ENCODE measurements at places on chromosomes 1 and 21. TPM values are rescaled to one million over a fixed set of nuclear protein-coding genes. Genes with fewer than 3 reads are reported as not detected.

- DNase-seq, result no peak
Observed at GRCh38 chr1:8607906-8608305, 209.5 kb downstream of the RERE start.

DNA sequence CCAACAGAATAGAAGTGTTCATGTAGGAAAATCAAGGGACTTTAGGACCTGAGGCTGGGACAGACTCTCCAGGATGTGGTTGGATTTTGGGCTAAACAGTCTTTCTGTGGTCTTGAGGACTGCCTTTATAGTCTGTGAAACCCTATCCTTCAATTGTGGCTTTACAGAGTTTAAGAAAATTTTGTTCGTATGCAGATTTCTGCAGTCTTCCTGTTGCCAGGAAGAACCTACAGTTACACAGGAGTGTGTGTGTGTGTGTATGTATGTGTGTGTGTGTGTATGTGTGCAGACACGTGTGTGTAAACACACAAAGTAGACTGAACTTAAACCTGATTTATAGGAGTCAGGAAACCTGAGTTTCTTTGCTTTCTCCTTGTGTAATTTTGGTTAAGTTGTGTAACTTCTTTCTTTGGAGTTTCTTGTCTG lies 22.8 kb downstream of the NEK7 start:
- no peak for DNase-seq

GRCh38 chr1:29626726-29627125 lies 390.4 kb downstream of the PTPRU start:
- no peak for DNase-seq

- DNase-seq, result no peak
Observed at GRCh38 chr21:46552274-46552673, 52.6 kb downstream of the S100B start.

DCDC2B gene
- 1.6 TPM for polyA plus RNA-seq

- no peak for DNase-seq
Observed at GRCh38 chr1:8164670-8165069, 138.6 kb upstream of the ERRFI1 start.

DNA sequence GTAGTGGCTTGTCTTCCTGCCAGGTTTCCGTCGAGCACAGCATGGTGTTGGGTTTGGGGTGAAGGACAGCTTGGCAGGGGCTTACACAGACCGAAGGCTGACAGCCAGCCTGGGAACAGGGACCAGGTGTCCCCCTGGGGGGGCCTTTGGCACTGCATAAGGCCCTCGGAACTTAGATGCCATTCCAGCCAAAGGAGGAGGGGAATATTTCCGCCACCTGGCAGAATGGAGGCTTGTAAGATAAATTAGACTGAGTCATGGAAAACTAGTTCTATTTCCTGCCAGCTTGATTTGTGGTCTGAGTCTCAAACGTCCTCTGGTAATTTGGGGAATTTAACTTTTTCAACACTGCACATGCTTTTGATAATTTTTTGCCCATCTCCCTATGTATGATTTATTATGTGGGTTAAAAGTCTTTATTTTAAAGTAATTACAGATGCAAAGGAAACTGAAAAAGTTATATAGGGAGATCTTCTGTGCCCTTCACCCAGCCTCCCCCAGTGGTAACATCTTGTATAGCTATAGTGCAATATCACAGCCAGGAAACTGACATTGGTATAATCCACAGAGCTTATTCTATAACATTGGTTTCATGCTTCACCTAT lies 11.5 kb upstream of the TMEM51 start:
- DNase-seq, result no peak

- no peak for DNase-seq
Observed at GRCh38 chr1:183673605-183674323, 20.6 kb upstream of the APOBEC4 start.

RGS16 gene
- 4.5 TPM for polyA plus RNA-seq
